ENCODE measurements at places on chromosomes 7 and 10. TPM values are rescaled to one million over a fixed set of nuclear protein-coding genes. Genes with fewer than 3 reads are reported as not detected.

DNA sequence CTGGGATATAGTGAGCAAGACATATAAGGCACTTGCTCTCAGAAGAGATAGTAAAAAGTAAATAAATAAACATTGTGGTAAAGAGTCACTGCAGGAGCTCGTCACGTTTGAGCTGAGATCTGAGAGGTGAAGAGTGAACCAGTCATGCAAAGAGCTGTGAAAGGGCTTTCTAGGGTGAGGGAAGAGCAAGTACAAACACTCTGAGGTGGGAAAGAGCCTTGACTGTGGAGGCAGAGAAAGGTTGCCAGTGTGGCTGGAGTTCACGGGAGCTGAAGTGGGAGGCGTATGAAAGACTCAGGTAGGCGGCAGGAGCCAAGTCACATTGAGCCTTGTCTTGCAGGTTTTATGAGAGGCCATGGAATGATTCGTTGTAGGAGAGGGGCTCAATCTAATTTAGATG lies 141.0 kb downstream of the C1GALT1 start:
- DNase-seq, result no peak

DNA sequence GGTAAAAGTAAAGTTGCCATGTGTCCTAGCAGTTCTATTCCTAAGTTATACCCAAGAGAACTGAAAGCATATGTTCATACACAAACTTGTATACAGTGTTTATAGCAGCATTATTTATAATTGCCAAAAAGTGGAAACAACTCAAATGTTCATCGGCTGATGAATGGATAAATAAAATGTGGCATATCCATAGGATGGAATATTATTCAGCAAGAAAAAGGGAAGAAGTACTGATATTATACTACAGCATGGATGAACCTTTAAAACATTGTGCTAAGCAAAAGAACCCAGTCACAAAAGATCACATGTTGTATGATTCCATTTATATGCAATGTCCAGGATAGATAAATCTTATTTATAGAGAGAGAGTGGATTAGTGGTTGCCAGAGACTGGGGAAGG lies 68.9 kb downstream of the NRF1 start:
- DNase-seq, result no peak

GRCh38 chr7:40551685-40552576 lies 417.1 kb downstream of the SUGCT start:
- DNase-seq, result peak; percentile 61

- no peak for DNase-seq
These were observed 10.2 kb upstream of the SDHAF3 start for GRCh38 chr7:97107192-97107800.

DNA sequence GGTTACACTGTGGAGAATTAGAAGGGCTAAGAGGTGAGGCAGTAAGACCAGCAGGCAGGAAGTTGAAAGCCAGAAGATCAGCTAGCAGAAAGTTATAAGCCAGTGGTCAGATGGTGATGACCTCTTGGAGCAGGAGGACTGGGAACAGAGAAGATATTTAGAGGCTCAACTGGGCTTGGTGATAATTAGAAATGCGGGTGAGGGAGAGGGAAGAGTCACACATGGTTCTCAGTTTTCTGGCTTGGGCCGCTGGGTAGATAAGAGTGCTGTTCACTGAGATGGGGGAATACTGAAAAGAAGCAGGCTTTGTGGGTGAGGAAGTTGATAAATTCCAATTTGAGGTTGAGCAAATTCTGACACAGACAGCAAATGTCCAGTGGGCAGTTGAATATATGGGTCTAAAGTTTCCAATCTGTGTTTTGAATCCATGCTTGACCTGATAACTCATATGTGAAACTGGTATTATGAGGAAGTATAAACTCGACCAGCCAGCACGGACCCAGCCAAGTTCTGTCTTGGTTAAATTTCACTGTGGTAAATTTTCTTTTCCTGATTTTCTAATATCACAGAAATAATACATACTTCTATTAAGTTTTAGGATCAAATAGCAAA lies 22.7 kb downstream of the LSMEM1 start:
- DNase-seq, result no peak

PDAP1 gene
- total RNA-seq, result 61.6 TPM
